Putamen (tissue), 1 donor: ENCODE measurements at places on chromosomes 1 and 21.

DNA sequence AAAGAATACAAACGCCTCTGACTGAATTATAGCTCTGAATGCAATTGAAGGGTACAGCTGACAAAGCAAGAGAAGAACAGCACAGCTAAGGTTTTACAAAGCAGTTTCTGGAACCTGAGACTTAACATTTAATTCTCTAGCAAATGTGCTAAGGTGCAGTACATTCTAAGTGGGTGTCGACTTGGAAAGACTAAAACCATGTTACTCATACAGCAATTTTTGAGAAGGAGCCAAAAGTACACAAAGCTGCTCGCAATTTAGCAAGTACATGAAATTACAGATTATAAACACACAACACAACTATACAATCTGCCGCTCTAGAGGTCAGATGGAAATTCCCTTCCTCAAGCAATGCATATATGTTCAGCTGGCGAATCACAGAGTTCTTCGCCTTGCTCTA lies 121.9 kb downstream of the TIAM1 start:
- peak; percentile 58 for DNase-seq

DNA sequence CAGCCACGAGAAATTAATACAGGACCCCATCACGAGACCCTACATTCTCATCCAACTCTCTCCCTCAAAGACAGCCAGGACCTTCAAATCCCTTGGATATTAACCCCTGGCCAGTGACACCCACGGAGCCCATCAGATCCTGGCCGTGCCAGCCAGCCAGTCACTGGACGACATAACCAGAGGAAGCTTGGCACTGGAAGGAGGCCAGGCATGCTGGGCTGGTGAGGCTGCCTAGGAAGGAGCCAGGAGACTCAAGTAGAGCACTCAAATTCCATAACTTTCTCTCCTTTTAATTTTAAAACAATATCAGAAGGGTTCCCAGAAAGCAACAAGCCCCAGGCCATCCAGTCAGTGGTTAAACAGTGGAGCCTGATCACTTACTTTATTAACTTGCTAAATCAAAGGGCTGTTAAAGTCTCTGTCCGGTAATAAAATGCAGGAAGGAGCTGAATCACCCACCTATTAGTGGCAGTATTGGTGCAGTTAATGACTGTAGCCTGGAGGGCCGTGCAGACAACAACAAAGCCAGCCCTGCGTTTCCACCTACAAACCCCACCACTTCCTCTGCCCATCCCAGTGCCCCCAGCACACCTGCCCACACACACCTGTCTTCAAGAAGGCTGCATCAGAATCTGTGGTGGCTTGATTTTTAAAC lies 78.0 kb downstream of the HIVEP3 start:
- no peak for DNase-seq

DNA sequence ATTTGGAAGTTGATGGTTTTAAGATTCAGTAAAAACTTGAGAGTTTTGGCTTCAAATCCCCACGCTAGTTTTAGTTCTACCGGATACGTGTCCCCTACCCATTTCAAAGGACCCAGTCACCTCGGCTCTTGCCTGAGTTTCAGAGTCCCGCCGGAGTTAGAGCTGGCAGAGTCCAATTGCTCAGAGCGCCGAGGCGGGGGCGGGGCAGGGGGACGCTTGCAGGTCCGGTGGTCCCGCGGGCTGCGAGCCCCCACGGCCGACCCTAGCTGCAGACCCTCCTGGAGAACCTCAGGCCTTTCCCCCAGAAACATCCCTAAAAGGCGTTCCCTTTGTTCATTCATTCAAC lies 765 bp upstream of the VPS45 start:
- no peak for DNase-seq

DNA sequence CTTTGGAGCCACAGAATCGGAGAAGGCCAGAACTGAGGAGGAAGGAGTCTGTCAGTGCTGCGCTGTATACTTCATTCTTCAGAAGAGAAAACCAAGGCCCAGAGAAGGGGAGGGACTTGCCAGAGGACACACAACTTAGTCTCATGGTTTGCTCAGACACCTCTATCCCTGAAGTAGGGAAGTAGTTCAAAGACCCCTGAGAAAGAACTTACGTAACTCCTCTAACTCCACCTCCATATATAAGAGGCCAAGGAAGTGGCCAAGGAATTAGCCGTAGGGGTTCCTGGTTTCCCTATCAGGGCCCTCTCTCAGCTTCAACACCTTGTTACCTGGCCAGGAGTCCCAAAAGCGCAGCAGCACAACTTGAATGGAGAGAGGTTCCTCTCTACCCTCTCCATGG lies 580 bp upstream of the NECTIN4 start:
- DNase-seq, result no peak
